HT1080 (cell line): ENCODE measurements at places on chromosomes 5 and 9.
A peak's percentile ranks its signal among the peaks of the same experiment; 100 is the strongest.

GRCh38 chr9:120152295-120152694 lies 427.7 kb downstream of the CDK5RAP2 start:
- peak; percentile 19 for DNase-seq

DNA sequence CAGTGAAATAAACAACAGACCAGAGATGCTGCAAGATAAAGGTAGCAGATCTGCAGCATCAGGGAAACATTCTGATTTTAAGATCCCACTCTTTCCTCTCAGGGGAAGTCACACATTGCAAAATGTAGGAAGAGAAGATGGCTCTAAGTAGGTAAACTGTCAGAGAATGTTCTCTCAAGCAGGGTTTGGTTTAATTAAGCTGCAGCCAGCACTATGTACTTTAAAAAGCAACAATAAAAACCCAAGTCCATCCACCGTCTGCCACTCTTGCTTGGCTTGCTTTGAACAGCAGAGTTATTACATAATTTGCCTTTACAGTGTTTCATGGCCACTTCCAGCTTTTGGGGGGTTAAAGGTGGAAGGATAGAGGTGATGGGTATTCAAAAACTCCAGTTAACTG lies 343.2 kb upstream of the DAP start:
- no peak for DNase-seq

GRCh38 chr9:36748322-36748899 lies 175.7 kb downstream of the MELK start:
- DNase-seq, result peak; percentile 22

DNA sequence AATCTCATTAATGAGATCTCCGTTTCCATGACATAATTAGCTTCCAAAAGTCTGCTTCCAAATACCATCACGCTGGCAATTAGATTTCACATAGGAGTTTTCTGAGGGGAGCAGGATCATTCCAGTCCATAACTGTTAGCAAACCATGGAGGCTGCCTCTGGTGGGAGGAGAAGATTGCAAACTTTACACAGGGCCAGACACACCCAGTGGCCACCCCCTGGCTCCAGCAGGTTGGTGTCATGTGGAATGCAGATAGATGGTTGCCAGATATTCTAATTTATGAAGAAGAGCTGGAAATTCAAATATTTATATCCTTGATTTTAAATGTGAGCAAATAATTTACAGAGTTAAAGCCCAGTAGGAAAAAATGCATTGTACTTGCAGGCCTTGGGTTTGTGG lies 164.2 kb downstream of the ICE1 start:
- no peak for DNase-seq

GRCh38 chr9:35760651-35761050 lies 6.6 kb upstream of the MSMP start:
- DNase-seq, result peak; percentile 66

DNA sequence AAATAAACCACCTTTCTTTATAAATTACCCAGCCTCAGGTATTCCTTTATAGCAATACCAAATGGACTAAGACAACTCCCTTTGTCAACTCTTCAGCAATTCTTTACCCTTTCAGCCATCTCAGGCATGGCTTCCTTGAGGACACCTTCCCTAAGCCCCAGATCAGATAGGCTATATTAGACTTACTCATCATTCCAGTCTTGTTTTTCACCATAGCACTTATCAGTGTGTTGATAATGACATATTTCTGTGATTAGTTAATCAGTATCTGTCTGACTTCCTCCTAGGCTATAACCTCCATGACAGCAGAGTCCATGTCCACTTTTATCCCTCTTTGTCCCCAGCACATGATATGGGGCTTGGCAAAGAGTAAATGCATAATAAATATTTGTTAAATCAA lies 238.1 kb downstream of the ACTL7B start:
- DNase-seq, result no peak

GRCh38 chr5:111935835-111936234 lies 178.8 kb upstream of the NREP start:
- peak; percentile 59 for DNase-seq

DNA sequence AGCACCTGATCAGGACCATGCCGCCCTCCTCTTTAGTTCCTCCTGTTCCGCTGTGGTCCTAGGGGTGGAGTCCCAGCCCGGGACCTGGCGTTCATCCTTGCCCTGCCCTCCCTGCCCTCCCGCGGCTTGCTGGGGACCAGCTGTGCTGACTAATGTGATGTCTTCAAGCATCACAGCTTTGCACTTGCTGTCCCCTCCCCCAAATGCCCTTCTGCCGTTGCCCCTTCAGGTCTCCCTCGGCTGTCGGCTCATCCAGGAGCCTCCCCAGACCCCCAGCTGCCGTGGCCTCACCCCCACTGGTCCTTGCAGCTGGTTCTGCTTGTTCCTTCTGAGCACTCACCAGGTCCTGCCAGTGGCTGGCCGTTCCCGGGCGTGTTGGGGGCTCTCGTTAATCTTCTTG lies 19.9 kb downstream of the RXRA start:
- DNase-seq, result no peak

DNA sequence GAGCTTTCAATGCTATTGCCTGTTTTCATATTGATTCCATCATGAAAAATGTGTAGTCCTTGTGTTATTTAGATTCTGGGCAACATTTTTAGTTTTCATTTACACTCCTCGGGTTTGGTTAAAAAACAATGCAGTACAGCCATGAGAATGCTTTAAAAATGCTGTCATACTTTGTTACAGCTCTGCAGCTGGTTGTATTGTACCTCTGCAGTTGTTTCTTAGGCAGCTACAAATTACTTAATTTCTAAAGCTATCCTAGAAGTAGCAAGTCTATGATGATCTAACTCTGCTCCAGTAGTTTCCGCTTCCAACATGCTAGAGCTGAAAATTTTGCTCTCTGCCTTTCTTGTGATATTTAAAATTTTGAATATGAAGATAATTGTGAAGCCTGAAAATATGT lies 20.2 kb downstream of the SNX18 start:
- no peak for DNase-seq
